ENCODE measurements at places on chromosomes 7 and 10.

DNA sequence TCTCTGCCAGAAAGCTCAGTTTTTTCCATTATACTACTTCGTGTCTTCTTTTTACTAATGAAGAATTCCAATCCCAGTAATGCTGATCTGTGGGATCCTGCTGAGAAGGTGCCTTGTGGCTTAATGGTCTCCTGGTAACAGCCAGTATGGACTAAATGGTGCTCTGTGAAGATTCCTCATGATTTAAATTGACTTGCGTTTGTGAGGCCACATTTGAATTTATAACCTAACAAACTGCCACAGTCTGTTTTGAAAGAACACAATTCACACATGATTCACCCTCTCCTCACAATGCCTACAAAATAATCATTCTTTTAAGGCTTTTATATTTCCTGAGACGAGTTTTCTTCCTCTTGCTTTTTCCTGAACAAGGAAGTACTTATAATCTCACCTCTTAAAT, 140.0 kb downstream of the MBL2 start:
- no peak for DNase-seq

DNA sequence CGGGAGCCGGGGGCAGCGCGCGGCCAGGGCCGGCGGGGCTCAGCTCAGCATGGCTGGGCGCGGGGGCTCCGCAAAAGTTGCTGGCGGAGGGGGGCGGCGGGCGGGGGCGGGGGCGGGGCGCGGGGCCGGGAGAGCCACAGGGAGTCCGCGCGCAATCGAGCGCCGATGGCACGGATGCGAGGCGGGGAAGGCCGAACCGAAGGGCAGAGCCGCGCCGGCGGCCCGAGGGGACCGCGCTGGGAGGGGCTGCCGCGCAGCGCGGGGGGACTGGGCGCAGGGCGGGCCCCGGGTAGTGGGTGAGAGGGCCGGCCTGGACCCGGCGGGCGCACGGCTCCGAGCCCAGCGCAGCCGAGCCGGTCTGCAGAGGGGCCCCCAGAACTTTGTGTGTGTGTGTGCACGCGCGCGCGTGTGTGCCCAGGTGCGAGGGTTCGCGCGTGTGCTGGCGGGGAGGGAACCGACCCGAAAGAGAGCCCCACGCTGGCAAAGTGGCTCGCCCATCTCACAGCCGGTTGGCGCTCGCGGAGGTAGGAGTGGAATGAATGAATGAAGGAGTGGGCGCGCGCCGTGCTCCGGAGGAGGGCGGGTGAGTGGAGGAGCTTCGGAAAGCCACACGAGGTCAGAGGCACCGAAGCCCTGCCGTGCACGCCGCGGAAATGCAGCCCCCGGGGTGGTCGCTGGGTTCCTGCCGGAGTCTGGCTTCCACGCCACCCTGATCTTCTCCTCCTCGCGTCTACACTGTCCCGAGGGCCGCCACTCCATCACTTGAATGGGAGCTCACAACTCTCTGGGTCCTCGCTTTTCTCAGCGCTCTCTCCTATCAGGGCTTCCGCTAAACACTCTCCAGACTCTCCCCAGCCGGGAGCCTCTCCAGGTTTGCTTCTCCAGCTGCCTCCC, at the start of gene HIPK2:
Gene HIPK2, minus strand, starts transcription at position 51 of the 894 bp plus-strand sequence. CDS start 375 bp downstream, outside the sequence.
- DNase-seq: peak; percentile 89

DNA sequence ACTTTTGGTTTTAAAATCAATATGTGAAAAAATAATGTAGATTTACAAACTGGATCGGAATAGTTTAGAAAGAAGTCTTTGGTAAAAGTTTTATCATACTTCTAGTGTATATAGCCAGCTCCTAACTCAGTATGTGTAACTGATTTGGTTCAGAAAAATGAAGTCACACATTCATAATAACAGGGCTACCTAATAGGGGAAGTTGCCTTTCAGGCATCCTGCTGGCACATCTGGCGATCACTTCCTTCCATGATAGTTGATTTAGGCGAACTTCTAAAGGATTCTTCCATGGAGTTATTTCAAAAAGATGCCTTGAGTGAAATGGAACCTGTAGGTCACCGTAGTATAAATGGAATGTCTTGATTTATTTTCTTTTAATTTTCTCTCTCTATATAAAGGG, 69.1 kb downstream of the SHH start:
- no peak for DNase-seq

DNA sequence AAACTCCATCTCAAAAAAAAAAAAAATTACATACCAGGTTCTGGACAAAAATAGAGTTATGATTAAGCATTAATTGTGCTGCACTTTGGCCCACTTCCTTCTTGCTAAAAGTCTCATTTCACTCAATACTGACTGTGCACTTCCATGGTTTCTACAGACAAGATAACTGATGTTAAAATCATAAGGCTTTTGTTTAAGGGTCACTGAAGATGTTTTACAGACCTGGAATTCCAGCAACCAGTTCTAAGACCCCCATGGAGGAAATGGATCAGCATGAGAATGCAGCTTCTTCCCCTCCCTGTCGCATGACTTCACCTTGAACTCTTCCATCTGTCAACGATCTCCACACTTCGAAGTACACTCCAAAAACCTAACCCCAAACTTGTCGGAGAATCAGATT, 1191.8 kb upstream of the AUTS2 start:
- no peak for DNase-seq

- peak; percentile 41 for DNase-seq
These were observed 27.1 kb downstream of the PCGF5 start for GRCh38 chr10:91247360-91248111.

- no peak for DNase-seq
These were observed 154.0 kb downstream of the CAMK1D start for GRCh38 chr10:12503311-12503710.

- no peak for DNase-seq
These were observed 752.0 kb downstream of the GRID1 start for GRCh38 chr10:85614566-85614965.

GRCh38 chr7:158957921-158958491, 101.6 kb downstream of the DYNC2I1 start:
- DNase-seq: no peak

GRCh38 chr10:25666276-25666675, 267.8 kb upstream of the MYO3A start:
- no peak for DNase-seq

DNA sequence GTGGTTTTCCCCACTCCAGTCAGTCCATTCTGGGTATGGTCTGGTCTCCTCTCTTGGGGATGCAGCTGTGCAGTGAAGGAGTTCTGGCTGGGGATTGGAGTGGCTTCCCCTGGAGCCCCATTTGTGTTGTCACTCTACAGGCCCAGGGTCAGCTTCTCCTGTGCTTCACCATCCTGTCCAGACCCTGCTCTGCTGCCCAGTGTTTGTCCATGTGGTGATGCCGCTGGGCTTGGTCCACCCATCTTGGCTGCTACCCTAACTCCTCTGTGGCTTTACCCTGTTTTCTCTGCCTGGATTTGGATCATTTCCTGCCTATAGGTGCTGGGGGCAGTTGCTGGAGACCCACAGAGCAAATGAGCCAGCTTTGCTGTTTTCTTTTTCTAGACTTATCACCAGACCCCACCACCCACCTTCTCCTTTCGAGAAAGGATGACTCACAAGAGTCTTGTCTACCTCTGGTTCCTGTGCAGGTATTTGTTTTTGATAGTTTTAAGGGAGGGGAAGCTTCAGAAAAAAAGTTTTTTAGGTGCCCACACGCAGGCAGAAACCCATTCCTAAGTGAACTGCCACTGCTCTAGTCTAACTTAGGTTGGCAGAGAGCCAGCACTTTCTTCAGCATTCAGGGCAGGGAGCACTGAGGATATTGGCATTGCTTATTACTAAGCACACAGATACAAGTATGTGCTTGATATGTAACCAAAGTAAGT, 8.5 kb downstream of the ZDHHC16 start:
- DNase-seq: no peak

DNA sequence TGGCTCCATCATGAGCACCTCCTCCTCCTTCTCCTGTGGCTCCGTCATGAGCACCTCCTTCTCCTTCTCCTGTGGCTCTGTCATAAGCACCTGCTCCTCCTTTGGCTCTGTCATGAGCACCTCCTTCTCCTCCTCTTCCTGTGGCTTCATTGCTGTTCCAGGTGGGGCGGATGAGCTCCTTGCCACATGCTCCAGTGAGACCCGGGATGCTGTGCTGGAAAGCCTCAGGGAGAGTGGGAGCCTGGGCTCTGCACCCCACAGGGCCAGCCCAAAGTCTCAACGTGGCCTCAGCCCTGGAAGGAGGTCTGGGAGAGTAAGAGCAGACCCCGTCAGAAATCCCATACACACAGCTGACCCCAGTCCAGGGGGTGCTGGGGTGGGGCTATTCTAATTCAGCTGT, 380.7 kb downstream of the TCERG1L start:
- no peak for DNase-seq

DNA sequence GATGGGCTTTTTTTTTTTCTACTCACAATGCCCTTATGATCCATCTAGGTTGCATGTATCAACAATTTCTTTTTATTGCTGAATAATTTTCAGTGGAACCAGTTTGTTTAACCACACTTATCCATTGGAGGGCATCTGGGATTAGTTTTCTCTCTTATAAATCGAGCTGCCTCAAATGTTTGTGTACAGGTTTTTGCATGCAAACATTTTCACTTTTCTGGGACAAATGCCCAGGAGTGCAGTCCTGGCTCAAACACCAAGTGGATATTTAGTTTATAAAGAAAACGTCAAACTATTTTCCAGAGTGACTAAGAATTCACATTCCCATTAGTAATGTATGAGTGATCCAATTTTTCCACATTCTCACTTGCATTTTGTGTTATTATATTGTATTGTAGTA, 313.4 kb downstream of the CXCL12 start:
- no peak for DNase-seq

DNA sequence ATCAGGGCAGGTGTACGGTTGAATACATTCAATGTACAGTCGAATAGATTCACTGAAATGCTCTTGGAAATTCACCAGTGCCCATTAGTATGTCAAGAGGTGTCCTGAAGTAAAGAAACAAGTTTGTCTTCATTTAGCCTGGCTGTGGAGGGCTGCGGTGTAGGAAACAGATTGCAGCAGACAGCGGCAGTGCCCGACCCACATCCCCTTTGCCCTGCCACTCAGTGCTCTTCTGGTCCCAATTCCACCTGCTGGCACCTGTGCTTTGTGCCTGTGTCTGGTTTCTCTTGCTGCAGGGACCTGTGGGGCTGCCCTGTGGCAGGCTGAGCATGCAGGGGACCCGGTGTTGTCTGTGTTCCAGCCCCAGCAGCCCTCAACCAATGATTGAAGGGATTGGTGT, 183.7 kb downstream of the RPS24 start:
- no peak for DNase-seq

- DNase-seq: no peak
These were observed 102.2 kb upstream of the DIP2C start for GRCh38 chr10:791639-792038.

DNA sequence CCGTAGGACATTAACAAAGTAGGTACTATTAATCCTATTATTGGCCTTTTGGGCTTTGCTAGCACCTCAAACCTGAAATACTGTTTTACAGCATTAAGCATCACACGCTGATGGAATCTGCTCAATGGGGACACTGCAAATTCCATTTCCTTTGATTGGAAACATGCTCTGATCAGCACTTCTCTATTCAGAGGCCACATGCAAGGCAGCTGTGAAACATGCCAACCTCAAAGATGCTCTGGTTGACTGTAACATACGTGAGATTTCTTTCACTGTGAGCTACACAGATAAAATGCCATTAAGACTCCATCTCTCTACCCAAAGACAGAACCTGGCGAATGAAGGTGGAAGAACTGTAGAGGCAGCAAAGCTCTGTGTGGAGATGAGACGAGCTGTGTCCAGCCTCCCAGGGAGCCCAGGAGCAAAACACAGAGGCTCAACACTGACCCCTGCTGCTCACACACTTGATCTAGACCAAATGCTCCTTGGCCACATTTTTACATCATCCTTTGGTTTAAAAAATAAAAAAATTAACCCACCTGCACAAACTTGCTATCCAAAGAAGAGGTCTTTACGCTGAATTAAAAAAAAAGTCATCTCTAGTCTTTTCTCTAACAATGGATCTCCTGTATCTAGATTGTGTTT, 8.0 kb downstream of the RSU1 start:
- DNase-seq: no peak

GRCh38 chr7:115924411-115924810, 106.2 kb downstream of the TFEC start:
- no peak for DNase-seq

Measured in tibial artery (tissue), 4 donors.